ENCODE measurements at places on chromosomes 11 and 22.

GRCh38 chr11:36596880-36597279 lies 1.2 kb downstream of the RAG2 start:
- no peak for DNase-seq

DNA sequence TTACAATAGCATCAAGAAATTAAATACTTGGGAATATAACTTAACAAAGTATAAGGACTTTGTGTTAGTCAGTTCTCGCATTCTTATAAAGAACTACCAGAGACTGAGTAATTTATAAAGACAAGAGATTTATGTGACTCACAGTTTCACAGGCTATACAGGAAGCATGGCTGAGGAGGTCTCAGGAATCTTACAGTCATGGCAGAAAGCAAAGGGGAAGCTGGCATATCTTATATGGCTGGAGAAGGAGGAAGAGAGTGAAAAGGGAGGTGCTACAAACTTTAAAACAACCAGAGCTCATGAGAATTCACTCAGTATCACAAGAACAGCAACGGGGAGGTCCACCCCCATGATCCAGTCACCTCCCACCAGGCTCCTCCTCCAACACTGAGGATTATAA lies 32.0 kb upstream of the CCDC134 start:
- no peak for DNase-seq

GRCh38 chr11:124672536-124673215 lies 863 bp downstream of the SIAE start:
- DNase-seq: no peak

GRCh38 chr11:86155200-86155844 lies 86.4 kb upstream of the PICALM start:
- no peak for DNase-seq

DNA sequence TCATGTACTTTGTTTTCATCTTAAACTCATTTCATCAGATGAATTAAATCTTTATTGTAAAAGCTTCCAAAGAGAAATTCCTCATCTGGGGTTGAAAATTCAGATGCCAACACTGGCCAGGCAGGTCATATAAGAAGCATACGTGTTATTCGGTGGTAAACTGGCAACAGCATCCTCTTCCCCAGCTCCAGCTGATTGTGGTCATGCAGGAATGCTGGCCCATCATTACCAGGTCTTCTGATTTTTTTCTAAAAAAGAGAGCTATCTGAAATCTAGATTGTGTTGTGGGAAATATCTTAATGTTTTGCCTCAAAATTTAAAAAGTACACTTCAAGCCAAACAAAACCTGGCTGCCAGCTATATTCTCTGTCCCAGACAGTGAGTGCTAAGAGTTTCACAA lies 53.6 kb downstream of the ARFGAP2 start:
- DNase-seq: no peak

DNA sequence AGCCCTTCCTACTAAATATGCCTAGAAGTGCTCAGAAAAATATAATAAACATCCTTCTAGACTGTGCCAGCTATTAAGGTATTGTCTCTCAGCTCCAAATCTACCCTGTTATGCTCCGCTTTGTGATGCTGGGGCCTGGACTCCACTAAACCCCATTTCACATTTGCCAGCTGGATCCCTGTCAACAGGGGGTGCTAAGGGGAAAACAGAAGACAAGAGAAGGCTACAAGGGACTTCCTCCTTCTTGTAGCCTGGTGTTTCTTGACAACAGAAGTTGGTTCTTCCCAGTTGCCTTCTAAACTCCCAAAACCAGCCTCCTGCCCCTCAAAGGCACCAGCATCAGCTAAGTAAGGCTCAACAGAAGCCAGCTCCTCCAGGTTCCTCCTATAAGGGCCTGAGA lies 5.2 kb downstream of the NUMA1 start:
- DNase-seq: no peak

DNA sequence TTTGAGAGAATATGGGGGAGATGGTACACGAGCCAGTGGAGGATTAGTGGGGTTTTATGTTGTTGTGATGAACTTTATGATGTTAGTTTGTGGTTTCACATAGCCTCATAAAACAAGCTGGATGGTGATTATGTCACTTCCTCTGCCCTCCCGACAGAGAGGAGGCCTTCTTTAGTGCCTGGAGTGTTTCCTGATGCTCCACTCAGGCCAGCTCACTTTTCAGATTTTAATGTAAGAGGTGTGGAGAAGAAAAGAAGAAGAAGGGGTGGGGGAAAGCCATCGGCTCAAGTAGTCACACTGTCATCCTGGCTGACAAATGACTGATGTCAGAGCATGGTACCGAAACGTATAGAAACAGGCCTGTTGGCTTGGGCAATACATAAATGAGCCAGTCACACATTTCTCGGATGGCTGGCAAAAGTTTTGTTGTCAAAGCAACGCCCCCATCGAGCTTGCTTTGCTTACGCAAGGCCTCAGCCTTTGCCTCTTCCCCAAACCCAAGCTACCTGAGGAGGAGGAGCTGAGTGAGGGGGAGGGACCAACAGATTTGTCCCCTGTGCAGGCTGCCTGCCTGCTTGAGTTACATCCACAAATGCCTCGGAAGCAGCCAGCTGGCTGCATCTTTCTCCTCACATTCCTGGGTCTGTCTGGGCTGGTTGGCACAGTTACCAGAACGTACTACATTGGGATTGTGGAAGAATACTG lies at the start of gene HEPHL1:
TSS of gene HEPHL1 (plus strand) at position 578 of the 705 bp plus-strand sequence. CDS start at position 593, 15 bp downstream.
- no peak for DNase-seq

GRCh38 chr11:98772893-98773292 lies 247.9 kb upstream of the CNTN5 start:
- no peak for DNase-seq

DNA sequence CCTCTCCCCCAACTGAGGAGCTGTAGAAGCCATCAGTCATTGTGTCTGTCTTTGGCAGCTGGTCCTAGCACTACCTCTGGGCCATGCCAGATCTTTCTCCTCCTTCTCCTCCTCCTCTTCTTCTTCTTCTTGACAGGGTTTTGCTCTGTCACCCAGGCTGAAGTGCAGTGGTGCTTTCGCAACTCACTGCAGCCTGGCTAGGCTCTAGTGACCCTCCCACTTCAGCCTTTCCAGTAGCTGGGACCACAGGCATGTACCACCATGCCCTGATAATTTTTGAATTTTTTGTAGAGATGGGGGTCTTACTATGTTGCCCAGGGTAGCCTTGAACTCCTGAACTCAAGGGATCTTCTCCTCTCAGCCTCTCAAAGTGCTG lies 50.1 kb upstream of the SHANK2 start:
- no peak for DNase-seq

DNA sequence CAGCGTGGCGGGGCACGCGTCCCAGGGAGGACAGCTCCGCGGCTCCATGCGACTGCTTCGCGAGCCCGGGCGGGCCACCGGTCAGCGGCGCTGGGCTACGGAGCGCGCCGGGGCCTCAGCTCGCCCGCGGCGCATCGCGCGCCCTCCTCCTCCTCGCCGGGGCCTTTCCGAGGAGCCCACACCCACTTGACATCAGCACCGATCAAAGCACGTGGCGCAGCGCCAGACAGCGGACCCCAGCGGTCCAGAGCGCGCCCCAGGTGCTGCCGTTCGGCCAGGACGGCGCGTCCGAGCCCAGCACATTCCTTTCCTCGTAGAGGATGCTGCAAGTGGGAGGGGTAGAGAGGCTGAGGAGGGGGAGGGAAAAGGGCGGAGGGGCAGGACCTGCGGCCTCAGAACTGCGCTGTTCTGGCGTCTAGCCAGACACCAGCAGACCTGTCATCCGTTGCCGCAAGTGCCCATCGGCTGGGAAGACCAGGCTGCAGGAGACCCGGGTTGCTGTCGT lies 88.6 kb downstream of the PLEKHA7 start:
- DNase-seq: peak; percentile 10

GRCh38 chr11:86101941-86102407 lies 33.1 kb upstream of the PICALM start:
- DNase-seq: no peak

GRCh38 chr22:29382580-29383302 lies 5.6 kb downstream of the AP1B1 start:
- DNase-seq: no peak

- no peak for DNase-seq
Observed at GRCh38 chr11:8333811-8334401, 70.2 kb upstream of the LMO1 start.

DNA sequence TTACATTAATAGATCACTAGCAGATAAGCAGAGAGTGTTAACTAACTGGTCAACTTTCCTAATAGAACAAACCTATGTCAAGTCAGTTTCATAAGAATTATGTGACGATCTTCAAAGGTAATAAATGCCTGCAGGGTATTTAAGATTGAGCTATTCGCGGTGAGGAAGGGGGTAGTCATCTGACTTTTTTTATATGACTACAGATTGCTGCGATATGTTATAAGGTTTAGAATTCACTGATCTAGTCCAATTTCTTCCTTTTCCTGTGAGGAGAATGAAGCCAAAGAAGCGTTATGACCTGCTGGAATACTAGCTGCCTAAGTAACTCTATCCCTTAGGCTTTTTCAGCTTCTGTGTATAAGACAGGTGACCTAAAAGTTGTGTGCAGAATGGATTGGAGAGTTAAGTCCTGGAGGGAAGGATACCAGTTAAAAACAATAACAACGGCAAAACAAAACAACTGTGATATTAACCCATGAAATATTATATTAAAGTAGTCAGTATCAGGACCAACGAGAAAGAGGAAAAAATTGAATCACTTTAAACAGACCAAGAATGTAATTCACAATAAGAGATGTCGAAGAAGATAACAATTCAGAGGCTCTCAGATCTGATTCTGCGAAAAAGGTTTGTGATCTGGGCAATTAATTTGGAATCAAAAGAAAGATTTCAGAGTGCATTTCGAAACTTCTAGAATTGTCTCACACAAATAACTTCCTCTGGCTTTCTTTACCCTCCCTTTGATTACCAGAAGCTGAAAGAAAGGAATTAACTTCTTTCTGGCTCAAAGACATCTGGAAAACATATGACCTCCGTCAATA lies 630 bp downstream of the CASP4 start:
- DNase-seq: no peak

DNA sequence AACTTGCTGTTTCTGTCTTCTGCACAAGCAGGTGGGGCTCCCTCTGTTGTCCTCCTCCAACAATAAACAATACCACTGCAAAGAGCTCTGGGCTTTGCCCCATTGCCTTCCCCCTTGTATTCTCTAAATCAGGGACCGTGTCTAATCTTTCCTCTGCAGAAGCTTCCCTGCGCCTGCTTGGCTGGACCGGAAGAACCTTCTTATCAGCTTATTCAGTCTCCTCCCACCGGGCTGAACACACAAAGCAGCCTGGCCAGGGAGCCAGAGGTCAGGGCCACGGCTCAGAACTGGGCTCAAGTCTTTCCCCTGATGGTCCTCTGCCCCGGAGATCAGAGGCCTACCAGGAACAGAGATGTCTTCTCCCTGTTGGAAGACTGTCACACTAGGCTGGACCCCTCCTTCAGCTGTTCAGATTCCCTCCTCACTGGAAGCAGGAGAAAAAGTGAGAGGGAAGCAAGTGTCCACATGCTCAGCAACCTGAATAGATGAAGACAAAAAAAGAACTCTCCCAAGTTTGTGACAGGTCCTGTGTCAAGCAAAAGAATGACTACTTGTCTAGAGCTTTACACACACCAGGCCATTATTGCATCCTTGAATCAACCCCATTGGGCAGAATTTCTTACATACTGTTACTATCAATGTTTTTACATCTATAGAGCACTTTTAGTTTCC lies 63.7 kb downstream of the RAB30 start:
- DNase-seq: no peak

GRCh38 chr22:22612516-22612915 lies 31.9 kb upstream of the GGTLC2 start:
- no peak for DNase-seq

DNA sequence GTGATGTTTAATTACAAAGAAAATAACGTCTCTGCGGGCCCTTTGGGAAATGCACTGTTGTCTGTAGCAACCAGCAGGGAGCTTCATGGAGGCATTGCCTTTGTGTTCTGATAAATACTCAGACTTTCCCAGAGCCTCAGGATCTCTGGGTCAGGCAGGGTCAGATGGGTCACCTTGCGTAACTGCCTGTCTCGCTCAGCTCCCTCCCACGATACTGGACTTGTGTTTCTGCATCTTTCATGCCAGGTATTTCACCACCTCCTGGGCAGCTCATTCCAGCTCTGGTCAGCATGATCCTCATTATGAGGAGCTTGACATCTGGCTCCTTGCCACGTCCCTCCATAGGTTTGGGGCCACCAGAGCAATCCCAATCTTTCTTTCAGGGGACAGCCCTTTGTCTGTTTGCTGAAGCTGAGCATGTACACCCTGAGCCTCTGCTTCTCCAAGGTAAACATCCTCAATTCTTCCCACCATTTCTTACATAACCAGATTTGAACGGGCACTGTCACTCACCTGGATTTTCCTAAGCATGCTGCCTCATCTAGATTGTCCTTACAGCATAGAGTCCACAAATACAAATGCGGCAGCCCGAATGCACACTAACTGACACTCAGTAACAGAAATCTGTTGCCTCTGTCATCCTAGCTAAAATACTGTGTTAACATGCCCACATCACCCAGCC lies 162.3 kb downstream of the LARGE1 start:
- no peak for DNase-seq

DNA sequence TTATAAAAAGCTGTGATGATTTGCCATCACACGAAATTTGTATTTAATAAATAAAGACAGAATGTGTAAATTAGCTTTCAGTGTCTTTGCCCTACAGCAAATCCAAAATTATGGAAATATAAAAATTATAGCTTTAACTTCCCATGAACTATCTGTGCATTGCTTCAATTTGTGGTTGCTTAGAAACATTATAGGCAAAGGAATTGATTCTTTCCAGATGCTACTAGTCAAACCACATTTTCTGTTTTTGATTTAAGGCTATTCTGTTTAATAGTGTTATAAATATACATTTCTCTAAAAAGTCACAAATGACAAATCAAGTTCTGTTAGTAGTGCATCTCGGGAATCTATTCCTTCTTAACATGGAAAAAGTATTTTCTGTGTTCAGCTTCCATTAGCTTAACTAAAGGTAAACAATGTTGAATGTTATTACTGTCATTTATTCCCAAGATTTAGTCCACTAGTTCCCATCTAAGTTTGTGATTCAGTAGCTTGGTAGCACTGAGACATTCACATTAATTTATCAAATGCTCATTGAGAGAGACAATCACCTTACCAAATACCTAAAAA lies 1086.3 kb upstream of the CCDC90B start:
- DNase-seq: no peak

All from stimulated activated CD8-positive, alpha-beta memory T cell treated with anti-CD3 and anti-CD28 coated beads, Interleukin-7, amount 100 ng/mL, for 48 hours (primary cell).